ENCODE measurements at places on chromosomes 5 and 9.
A peak's percentile ranks its signal among the peaks of the same experiment; 100 is the strongest.

DNA sequence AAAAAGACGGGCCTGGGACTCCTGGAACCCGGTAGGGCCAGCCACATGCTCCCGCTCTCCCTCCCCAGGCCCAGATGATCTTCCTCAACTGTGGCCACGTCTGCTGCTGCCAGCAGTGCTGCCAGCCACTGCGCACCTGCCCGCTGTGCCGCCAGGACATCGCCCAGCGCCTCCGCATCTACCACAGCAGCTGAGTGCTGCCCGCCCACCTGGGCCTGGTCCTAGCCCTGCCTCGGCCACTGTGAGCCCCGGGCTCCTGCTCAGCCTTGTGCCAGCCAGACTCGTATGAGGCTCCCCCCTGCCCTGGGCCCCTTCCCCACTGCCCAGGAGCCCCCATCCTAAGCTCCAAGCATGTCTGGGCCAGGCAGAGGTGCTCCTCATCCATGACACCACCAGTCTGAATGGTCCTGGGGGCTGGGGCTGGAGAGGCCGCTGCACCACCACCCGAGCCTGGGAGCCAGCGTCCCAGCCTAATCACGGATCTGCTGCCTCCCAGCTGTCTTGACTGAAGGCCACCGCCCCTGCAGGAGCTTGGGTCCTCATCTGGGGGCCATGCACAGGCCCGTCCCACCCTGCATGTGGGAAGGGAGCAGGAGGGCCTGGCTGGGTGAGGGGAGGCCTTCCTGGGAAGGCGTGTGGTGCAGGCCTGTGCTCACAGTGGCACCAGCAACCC, 51.5 kb downstream of the LRSAM1 start:
- no peak for DNase-seq

DNA sequence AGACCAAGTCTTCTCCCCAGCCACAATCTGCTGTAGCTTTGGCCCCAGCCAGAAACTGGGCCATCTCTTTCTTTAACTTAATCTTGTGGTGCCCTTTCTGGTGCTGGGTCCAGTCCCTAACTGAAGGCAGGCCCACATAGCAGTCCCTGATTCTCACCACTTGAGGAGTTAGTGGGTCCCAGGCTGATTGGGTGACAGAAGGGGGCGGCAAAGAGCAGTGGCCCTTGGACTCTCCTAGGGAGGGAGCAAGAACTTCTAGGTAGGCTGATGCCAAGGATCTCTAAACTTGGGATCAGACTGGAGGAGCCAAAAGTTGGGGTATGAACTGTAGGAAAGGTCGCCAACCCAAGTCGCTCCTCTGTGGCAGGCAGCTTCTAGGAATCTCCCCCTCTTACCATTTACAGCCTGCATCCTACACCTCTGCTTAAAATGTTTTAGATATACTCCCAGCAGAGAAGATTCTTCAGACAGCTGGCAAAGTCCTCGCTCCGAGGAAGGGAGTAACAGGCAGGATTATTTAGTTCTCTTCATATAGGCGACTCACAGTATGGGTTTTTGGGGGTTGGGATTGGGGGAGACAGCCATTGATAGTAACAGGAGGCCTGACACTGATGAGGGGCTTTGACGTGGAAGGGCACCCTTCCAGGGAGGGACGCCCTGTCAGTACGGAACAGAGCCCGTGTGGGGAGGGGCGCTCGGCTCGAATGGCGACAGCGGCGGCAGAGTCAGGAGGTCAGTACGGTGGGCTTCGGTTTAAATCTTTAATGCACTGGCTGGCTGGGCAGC, 2.0 kb upstream of the CCL27 start:
- no peak for DNase-seq

DNA sequence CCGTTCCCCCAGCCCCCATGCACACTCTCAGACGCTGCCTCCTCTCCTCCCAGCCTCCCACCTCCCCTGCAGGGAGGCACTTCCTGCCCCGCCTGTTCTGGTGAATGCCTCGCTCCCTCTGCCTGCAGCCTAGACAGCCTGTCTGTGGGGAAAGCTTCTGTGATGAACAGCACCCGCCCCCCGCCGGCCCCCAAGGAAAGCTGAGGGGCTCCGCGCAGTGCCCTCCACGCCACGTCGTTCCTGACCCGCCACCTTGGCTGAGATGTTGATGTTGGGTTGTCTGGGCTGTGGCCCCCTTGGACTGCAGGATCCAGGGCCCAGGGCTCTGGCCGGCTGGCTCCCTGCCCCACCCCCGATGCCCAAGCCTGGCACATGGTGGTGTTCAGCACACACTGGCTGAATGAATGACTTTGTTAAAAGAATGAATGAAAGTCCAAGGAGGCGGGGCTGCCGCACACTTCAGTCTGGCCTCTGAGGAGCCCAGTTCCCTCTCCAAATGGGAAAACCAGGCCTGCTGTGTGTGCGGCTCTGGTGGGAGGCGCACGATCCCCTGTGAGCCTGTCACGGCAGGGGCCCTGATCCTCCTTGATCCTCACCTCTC, 2.1 kb upstream of the MYMK start:
- no peak for DNase-seq

DNA sequence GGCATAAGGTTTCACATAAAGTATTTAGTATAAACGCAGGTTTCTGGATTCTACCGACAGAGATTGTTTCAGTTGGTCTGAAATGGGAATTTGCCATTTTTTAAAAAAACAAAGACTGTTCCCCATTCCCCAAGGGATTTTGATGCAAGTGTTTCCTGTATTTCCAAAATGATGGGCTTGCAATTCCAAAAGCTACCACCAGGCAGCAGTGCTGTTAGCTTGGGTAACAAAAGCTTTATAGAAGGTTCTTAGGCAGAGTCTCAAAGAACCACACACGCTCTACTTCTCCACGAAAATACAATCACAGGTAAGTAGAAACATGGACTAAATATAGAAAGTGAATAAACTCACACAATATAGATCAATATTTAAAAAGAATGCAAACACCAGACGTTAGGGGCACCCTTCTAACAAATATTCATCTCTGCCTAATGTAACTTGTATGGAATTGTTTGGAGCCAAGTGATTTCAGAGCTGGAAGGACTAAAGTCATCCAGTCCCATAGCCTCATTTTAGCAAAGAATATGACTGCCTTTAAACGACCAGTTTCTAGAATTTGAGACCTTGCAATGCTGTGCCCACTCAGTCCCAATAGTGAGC, 154.3 kb downstream of the SPOCK1 start:
- peak; percentile 27 for DNase-seq

DNA sequence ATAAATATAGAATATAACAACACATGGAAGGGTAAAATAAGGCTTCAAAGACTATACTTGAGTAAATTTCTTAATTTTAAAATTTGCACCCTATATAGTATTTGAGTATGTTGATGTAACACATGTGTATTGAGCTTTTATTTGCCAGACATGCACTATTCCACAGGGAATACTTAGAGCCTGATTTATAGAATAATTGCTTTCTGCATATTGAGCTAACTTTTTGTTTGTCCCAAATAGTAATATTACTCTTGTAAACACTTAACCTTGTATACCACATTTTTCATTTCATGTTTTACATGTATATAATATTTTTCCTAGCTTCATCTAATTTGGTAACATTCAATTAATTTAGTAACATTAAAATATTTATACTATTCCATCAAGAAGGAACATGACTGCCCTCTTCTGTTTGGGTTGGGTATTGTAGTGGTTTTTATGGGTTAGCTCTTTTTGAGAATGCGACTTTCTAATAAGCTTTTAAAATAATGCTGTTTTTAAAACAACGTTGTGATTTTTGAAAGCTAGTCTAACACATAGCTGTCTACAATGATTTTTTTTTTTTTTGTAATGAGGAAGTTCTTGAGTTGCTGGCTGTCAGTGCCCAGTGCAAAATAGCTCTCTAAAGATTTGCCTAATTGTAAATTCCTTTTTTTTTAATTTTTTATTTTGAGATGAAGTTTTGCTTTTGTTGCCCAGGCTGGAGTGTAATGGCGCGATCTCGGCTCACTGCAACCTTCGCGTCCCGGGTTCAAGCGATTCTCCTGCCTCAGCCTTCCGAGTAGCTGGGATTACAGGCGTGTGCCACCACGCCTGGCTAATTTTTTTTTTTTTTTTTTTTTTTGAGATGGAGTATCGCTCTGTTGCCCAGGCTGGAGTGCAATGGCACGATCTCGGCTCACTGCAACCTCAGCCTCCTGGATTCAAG, 4.8 kb downstream of the SUB1 start:
- DNase-seq = peak; percentile 35

- DNase-seq = no peak
These were observed 116.9 kb upstream of the S1PR3 start for GRCh38 chr9:88874391-88874790.

GRCh38 chr9:99079542-99079941, 25.4 kb upstream of the TGFBR1 start:
- no peak for DNase-seq

GRCh38 chr5:78747705-78748359, 99.3 kb upstream of the LHFPL2 start:
- no peak for DNase-seq

- no peak for DNase-seq
These were observed 6.9 kb upstream of the PDLIM4 start for GRCh38 chr5:132250547-132250946.

GRCh38 chr5:172664018-172664417, 23.0 kb downstream of the NEURL1B start:
- DNase-seq = no peak

DNA sequence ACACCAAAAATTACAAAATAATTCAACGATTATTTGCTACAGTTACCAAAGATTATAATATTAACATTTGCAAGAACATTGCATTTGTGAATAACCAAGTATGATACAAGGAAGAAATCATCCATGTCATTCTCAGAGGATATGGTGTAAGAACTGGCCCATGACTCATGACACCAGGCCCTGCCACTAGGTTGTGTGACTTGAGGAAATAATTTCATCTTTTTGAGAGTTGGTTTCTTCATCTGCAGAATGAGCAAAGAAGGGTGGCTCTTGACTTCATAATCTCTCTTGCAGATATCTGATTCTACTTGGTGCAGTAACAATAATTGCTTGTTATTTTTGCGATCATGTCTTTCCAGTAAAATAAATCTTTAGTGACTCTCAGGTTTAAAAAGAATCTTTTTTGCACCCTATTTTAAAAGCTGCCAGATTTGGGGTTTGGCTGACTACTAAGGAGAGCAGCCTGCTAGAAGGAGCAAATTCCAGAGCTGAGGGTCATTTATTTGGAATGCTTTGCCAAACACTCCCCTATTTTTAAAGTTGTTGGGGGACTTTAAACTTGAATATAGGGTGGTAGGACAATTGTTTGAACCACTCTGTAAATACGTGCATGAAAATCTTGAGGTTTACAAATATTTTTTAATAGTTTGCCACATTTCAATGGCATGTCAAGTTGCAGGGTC, 23.5 kb downstream of the ITGA1 start:
- no peak for DNase-seq

DNA sequence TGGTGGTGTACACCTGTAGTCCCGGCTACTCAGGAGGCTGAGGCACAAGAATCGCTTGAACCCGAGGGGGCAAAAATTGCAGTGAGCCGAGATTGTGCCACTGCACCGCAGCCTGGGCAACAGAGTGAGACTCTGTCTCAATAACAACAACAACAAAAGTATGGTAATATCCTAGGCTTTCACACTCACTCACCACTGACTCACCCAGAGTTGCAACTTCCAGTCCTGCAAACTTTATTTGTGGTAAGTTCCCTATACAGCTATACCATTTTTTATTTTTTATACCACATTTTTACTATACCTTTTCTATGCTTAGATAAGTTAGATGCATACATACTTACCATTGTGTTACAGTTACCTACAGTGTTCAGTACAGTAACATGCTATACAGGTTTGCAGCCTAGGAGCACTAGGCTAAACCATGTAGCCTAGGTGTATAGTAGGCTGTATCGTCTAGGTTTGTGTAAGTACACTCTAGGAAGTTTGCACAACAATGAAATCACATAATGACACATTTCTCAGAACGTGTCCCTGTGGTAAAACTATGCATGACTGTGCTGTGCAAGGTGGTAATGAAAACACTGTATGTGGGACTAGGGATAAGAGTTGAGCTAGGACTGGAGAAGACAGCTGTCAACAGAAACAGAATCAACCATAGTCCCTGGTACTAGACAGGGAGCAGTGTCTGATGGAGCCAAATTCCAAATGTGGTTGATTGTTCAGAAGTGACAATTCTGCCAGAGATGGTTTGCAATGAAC, 109.5 kb upstream of the RAD23B start:
- no peak for DNase-seq

- no peak for DNase-seq
These were observed 45.4 kb upstream of the LIFR start for GRCh38 chr5:38601863-38602298.

DNA sequence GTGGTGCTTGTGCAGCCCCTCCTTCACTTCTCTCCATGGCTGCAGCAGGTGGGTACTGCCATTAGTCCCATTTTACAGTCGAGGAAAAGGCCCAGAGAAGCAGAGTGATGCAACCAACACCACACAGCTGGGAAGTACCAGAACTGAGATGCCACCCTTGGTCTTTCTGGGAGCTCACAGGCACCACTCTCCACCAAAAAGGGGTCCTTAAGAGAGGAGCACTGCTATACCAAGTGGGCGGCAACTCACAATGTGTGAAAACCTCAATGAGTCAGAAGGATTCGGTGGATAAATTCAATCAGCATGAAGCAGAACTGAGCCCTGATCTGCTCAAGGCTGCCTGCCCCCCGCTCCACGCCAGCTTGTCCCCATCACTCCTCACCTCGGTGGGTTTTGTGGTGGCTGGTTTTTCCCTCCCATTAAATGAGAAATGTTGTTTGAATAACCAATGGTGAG, 213.7 kb downstream of the FSTL4 start:
- no peak for DNase-seq

DNA sequence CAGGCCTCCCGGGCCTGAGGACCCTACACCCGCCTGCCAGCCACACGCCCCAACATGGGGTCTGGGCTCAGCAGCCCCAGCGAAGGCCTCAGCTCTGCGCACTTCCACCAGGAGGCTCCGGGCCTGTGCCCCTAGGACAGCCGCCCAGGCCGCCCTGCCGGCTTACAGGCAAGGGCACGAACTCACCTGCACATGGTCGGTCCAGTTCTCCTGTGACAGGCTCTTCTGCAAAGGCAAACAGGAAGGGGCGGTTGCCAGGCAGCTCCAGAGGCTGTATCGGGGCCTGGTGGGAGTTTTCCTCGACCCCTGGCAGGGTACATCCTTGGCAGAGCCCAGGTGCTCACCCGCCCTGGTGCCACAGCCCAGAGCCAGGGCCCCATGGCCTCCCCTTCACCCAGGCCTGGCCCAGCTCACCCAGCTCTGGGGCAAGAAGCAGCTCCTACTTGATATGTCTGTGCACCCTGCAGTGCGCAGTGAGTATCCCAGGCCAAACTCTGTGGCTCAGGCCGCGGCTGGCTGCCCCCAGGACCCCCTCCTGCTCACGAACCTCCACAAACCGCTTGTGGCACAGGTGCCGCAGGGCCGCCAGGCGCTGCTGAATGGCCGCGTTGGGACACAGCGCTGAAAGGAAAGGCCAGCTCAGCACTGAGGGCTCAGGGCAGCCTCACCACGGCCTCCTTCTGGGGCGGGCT, 52.2 kb upstream of the NRARP start:
- DNase-seq = no peak

- DNase-seq = no peak
These were observed 82.6 kb upstream of the ADAMTS19 start for GRCh38 chr5:129377504-129377903.

- no peak for DNase-seq
These were observed 9.5 kb downstream of the PRRC2B start for GRCh38 chr9:131403493-131403773.

All from NCI-H2029 treated with DMSO at 0.1 percent for 48 hours (cell line).